ENCODE measurements at places on chromosomes 2 and 18. TPM values are rescaled to one million over a fixed set of nuclear protein-coding genes. Genes with fewer than 3 reads are reported as not detected.

DNAJC10 gene
- total RNA-seq, result 51.4 TPM

DSC3 gene
- not detected for total RNA-seq

GRCh38 chr2:3971652-3972192, 268.3 kb downstream of the DCDC2C start:
- H3K4me1 ChIP-seq, result no peaks in the 10 kb centered on the region
- no peak for DNase-seq
- no peaks in the 10 kb centered on the region for H3K36me3 ChIP-seq
- H3K4me3 ChIP-seq, result no peak overlapping the region
- no peak overlapping the region for H3K27ac ChIP-seq
- no peaks in the 10 kb centered on the region for H3K27me3 ChIP-seq

DNA sequence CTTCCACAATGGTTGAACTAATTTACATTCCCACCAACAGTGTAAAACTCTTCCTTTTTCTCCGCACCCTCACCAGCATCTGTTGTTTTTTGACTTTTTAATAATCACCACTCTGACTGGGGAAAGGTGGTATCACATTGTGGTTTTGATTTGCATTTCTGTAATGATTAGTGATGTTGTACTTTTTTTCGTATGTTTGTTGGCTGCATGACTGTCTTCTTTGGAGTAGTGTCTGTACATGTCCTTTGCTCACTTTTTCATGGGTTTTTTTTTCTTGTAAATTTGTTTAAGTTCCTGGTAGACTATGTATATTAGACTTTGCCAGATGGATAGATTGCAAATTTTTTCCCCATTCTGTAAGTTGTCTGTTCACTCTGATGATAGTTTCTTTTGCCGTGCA, 574.8 kb downstream of the KCNJ3 start:
- no peaks in the 10 kb centered on the region for H3K4me1 ChIP-seq
- DNase-seq, result no peak
- H3K36me3 ChIP-seq, result no peaks in the 10 kb centered on the region
- H3K27me3 ChIP-seq, result no peaks in the 10 kb centered on the region

DNA sequence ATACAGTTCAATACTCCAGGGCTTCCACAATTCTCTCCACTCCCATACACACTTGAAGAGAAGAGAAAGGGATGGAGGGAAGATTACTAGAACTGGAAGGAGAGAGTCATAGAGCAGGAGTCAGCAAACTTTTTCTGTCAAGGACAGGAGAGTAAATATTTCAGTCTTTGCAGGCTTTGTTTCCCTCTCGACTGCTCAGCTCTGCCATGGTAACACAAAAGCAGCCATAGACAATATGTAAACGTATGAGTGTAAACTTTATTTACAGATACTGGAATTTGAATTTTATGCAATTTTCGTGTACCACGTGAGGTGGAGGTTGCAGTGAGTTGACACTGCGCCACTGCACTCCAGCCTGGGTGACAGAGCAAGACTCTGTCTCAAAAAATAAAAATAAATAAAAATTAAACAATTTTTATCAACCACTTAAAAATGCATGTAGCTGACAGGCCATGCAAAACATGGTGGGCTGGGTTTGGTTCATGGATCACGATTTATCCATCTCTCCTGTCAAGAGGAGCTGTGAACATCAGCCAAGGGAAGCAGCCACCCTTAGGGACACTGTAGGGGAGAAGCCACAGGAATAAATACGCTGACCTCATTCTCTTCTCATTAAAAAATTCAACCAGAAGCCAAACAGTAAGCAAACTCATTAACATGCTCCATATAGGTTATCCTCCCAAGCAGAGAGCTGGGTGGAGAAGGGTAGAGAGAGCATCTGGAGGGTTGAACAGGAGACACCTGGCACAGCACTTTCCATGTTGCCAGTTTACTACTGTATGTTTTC, 266.4 kb upstream of the FN1 start:
- DNase-seq, result no peak
- no peak overlapping the region for H3K27ac ChIP-seq
- no peaks in the 10 kb centered on the region for H3K4me1 ChIP-seq
- H3K27me3 ChIP-seq, result no peaks in the 10 kb centered on the region

- no peak overlapping the region for H3K4me3 ChIP-seq
- no peak for DNase-seq
- H3K27me3 ChIP-seq, result peaks cover 2% of the 10 kb centered on the region
- peak overlapping the region; percentile 60 for H3K27ac ChIP-seq
Observed at GRCh38 chr2:233817995-233818638, 36.2 kb downstream of the HJURP start.

GRCh38 chr2:238380336-238380735, 46.4 kb upstream of the ASB1 start:
- H3K36me3 ChIP-seq, result peaks cover 10% of the 10 kb centered on the region
- no peak for DNase-seq
- peaks cover 3% of the 10 kb centered on the region for H3K27me3 ChIP-seq
- H3K4me1 ChIP-seq, result peaks cover 64% of the 10 kb centered on the region

All from activated CD8-positive, alpha-beta T cell treated with anti-CD3 and anti-CD28 coated beads, Interleukin-2, amount 10 ng/mL, durations not matched to agents 7 days and 5 days (primary cell).